ENCODE measurements at places on chromosomes 6 and 20.

DNA sequence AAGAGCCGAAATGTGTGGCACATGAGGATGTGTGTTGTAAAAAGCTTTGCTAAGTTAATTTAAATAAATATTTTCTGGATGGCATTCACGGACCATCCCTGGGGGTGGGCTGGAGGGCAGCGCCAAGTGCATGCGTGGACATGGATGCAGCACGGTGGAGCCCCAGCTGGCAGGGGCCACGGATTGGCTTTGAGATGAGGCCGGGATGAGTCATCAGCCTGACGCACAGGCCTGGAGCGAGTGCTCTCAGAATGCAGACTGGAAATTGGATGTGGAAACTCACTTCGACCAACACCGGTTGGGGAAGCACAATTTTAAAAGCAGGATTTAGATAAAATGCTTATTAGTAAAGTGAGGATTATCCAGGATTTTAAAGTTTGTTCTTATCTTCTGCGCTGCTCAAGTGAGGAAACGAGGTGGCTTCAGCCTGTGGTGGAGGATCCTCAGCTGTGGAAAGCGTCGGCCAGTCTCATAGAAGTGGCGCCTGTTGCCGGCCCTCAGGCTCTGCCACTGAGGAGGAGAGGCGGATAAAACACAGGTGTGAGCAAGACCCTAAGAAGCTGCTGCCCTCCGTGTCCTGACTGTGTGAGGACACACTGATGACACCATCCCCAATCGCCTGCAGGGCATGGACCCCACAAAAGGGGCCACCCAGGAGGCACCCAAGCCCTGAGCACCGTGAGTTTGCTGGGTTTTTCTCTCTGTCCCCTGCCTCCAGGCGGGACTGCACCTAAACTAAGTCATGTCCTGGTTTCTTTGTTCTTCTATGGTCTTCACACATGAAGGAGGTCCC is 279.7 kb downstream of the CDH4 start:
- DNase-seq = no peak

- DNase-seq = no peak
Measured at GRCh38 chr20:57076152-57076652, 190.2 kb downstream of the BMP7 start.

- no peak for DNase-seq
Measured at GRCh38 chr6:160005861-160006540, 37.1 kb downstream of the IGF2R start.

GRCh38 chr6:157029980-157030690 is 253.0 kb downstream of the ARID1B start:
- DNase-seq = peak; percentile 11

GRCh38 chr6:56833127-56833791 is 121.6 kb upstream of the BEND6 start:
- DNase-seq = no peak

DNA sequence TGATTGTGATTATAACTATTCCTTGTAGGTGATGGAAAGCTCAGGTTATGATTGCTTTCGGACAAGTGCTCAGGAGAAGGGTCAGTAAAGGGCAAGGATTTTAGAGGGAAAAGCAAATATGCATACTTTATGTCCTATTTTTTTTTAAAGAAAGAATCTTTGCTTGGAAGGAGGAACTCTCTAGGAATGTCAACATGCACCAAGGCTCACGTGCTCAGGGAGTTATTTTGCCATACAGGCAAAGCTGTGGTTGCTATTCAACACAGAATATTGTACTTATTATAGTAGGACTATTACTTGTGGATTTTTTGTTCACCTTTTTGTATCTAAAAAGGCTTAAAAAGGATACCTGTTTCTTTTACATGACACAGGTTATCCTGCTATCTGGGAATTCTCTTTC is 3.0 kb upstream of the TSPYL1 start:
- no peak for DNase-seq

DNA sequence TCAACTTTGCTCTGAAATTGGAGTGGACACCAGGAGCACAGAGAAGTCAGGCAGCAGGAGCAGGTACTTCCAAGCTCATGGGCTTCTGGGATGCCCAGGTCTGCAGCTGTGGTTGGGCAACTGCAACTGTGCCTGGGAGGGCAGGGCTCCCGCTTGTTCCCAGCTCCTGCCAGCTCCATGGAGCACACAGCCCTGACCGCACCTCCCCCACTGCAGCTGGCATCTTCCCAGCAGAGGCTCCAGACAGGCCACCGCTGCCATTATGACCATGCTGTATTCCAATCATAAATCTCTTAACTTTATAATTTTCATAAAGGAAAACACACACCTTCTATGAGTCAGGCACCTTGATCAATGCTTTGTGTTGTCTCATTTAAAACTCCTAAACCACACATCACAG is 36.9 kb downstream of the STK38 start:
- DNase-seq = no peak

- no peak for DNase-seq
Measured at GRCh38 chr6:21712213-21712612, 118.7 kb downstream of the SOX4 start.

DNA sequence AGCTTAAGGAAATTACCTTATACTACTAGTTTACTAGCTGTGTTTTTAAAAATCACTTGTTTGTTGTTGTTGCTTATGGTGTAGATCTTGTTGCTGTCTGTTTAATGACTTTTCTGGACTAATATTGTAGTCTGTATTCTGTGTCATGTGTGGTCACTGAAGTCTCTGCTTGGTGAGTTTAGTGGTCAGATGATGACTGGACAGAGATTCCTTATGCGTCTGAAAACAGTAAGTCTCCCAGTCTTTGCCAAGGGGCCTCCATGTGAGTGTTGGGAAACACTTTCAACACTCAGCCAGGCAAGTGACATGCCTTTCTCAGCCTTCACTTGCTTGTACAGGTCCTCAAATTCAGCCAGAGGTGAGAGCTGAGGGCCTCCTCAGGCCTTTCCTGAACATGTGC is 256.9 kb upstream of the RNF24 start:
- no peak for DNase-seq

- DNase-seq = no peak
Measured at GRCh38 chr20:47642118-47642517, 140.4 kb downstream of the NCOA3 start.

DNA sequence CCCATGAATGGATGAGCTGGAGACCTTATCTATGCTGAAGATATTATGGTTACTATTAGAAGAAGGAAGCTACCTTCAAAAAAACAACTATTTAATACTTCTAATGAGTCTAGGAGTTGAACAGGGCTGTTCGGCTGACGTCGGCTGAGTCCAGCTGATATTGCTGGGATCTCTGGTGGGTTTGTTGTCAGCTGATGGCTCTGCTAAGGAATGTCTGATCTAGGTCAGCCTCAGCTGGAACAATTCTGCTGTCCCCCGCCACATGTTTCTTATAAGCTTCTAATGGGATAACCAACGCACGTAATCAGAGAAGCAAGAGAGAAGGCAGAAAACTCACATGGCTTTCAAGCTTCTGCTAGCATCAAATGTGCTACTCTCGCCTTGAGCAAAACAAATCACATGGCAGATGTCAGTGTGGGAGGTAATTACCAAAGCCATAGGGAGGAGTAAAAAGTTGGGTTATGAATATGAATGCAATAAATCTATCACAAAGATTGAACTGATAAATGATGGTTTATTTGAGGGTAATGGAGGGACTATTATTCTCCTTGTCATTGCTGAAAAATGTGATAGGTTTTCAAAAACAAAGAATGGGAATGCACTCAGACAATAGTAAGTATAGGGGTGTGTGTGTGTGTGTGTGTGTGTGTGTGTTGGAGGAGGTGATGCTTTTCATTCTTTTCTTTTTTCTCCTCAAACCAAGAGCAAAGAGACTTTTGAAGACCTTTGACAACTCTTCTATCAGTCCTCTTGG is 71.5 kb downstream of the BTBD3 start:
- DNase-seq = no peak

- no peak for DNase-seq
Measured at GRCh38 chr6:12343440-12344162, 53.4 kb downstream of the EDN1 start.

DNA sequence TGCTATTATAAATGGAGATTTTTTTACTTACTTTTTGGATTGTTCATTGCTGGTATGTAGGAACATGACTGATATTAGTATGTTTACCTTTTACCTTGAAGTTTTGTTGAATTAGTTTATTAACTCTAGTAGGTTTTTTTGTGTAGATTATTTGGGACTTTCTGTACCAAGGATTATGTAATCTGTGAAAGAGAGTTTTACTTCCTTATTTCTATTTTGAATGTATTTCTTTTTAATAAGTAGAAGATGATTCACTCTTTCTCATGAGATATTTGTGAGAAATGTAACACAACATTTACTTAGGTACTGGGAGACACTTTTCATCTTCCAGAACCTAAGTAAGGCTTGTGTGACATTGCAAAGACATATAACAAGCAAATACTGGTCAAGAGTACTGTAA is 473.9 kb upstream of the HS3ST5 start:
- no peak for DNase-seq

DNA sequence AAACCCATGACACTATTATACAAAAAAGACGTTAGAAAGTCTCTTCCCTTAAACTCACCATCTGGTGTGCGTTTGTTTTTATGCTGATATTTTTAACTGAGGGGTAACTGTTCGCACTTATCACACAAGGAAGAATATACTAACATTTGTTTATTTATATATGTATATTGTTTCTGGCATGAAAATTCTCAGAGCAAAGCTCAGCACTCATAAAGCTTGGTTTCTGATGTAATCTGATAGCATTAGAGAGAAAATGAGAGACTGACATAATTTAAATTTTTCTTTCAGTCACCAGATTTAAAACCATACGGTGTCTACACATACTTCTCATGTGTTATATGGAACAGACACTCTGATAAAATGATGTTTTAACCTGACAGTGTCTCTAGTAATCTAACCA is 6.9 kb downstream of the BLOC1S5 start:
- no peak for DNase-seq

DNA sequence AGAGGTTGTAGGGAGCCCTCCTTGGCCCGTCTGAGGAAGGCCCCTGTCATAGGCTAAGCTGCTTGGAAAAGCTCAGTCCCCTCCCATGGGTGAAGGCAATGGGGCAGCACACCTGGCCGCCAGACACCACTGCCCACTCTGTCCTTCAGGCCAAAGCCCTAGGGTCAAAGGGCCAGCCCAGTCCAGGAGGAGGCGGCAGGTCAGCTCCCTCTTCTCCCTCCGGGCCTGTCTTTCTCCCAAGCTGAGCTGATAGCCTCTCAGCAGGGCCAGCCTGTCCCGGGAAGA is 5.1 kb upstream of the CLPSL2 start:
- DNase-seq = no peak

All from NCI-H345 (cell line).